ENCODE measurements at places on chromosomes 1 and 21.

DNA sequence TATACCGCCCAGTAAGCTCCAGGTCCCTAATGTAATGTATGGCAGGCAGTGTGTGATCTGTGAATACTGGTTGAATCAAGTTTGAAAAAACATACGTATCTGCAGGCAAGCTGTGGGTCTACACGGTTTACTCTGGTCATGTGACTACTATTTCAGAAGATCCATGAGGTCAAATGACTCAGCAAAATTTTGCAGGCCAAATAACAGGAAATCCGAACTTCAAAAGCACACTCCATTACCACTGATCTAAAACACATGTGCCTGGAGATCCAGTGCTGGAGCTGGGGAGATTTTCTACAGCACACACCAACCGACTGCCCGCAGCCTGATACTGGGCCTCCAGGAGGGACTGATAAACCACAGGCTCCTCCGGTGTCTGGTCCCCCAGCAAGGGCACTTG, 64.5 kb upstream of the SLC44A3 start:
- DNase-seq = no peak

DNA sequence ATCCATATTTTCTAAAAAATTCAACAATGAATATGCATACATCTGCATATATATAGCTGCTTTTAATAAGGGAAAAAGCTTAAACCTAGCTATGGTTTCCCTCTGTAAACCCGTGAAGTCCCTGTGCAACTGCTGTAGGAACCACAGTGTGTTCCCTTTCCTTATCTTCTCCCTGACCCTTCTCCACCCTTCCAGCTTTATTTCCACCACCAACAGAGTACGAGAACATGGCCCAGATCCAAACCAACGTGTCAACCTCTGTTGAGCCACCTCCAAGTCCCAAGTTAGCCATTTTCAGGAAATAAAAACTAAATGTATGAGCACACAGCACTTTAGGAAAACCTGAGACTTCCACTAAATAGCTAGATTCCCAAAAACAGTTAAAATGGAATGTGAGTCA, 20.3 kb downstream of the SUSD4 start:
- no peak for DNase-seq

DNA sequence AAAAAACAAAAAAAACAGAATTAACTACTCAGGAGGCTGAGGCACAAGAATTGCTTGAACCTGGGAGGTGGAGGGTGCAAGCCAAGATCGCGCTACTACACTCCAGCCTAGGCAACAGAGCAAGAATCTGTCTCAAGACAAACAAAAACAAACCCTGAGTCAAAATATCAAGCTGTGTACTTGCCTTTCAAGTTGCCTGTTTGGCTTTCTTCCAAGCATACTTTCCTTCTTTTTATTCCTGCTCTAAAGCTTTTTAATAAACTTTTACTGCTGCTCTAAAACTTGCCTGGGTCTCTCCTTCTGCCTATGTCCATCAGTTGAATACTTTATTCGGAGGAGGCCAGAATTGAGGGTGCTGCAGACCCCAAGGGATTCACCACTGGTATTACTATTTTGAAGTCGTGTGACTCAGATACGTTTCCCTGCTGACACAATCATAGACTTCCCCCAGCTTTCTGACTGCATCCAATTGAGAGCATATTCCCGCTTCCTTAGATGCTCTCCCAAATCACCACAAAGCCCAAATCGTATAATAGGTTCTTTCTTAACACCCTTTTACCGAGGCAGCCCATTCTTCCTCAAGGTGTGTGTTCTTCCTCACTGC, 3.5 kb upstream of the ACBD6 start:
- no peak for DNase-seq

DNA sequence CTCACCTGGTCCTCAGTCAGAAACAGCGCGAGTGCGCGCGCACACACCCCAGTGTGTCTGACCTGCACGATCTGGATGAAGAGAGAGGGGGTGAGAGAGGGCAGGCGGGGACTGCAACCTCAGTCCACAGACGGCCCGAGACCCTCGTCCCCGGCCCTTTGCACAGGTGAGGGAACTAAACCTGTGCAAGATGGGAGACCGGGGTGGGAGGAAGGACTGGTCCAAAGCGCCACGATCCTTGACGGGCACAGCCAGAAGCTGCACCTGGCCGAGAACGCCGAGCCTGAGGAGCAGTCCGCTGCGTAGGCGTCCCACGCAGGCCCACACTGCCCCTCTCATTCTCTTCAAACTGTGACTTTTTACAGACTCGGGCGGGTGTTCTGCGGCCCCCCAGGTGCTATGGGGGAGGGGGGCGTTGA, 519 bp upstream of the IQCC start:
- DNase-seq = no peak

- no peak for DNase-seq
Observed at GRCh38 chr1:12592496-12592895, 25.5 kb downstream of the DHRS3 start.

DNA sequence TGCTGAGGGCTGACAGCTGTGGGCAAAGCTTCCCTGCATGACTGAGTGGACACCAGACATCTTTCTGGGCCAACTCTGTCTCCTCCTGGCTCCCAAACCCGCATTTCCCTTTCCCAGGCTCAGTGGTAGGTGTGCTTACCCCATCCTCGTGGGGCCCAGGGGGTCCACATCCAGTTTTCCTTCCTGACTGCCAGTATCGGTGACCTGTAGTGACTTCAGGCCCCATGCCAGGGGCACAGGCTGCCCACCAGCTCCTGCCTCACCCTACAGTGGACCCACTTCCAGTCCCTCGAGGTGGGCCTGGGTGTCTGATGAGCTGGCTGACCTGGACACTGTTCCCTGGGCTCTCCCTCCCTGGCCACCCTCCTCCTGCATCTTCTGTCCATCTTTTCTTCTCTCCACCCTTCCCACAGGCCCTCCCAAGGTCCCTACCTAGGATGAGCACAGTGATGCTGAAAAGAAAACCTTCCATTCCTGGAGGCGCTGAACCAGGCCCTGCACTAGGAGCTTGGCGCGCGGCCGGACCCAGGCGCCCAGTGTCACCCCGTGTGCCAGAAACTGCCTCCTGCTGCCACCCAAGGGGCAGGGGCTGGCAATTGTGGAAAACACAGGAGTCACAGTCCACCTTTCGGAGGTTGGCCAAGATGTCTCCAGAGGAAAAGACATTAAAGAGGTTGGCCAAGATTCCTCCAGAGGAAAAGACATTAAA, 67.1 kb downstream of the RUNX3 start:
- no peak for DNase-seq

GRCh38 chr1:117757668-117758067, 151.8 kb downstream of the TENT5C start:
- DNase-seq = no peak

DNA sequence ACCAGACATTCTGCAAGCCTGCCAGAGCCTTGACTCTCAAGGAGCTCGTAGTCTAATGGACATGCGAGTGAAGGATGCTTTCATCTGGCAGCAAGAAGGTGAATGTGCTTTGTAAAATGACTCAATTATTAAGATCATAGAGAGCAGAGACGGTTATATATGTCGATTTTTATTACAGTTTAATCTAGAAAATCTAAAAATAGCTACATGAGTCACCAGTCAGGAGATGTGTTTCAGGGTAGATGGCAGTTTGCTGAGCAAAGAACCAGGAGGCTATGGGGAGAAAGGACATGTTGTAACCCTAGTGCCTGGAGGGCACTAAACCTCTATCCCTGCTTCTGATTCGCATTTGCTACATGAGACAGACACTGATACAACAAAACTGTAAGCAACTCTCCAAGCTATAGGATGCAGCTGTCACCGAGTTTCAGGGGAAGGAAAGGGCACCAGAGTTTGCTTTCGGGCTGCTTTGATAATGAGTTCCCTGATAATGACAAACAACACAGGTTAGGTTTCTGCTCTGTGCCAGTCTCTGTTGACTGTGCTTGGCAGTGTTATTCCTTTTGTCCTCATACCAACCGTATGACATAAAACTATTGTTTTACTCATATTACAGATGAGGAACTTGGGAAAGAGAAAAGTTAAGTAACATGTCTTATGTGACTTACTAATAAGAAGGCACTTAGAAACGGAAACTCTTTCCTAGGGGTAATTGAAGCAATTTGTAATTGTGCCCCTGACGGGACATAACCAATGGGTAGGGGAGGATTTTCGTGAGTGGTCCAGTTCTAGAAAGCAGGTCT, 43.2 kb downstream of the C1orf198 start:
- no peak for DNase-seq

DNA sequence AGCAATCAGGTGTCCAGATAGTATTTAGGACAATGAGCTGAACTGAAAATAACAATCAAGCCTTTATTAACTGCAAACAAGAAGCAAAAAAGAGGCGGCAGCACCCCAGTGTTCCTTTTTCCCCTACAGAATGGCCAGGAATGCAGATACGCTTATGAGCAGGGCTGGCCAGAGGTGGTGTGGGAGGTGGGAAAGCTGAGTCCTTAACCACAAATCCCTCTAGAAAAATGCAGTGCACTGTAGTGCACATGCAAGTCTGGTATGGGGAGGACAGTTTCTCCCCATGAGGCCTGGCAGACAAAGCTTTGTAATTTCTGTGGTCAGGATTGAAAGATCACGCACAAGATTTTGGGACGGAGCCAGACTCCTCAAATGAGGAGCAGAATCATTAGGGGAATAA, 10.7 kb upstream of the IFNAR1 start:
- DNase-seq = no peak

GRCh38 chr21:26199456-26199855, 28.9 kb upstream of the APP start:
- no peak for DNase-seq

DNA sequence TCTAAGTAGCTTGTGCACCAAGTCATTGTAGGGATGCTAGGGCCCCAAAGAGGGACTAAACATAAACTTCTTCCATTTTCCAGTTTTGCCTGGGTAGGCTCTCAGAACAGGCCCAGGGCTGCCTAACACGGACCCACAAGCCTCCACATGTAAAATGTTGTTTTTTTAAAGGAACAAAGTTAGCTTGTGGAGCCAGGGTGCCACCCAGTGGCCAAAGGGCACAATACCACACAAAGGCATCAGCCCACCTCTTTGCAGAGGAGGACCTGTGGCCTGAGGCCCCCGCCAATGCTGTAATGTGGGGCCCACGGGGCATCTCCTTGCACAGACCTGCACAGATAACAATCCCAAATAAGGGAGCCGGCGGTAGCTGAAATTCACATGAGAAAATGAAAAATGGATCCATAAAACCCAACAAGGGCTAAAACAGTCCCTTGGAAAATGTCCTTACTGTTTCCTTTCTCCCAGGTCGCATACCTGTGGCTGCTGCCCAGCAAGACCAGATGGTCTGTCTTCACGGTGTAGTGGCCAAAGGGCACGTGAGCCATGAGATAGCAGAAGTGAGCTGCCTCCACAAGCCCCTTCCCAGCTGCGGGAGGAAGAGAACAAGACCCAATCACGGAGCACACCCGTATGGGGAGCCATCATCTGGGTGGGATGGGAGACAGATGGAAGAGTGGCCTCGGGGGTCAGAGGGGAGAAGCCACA, 23.8 kb downstream of the SEC16B start:
- no peak for DNase-seq

DNA sequence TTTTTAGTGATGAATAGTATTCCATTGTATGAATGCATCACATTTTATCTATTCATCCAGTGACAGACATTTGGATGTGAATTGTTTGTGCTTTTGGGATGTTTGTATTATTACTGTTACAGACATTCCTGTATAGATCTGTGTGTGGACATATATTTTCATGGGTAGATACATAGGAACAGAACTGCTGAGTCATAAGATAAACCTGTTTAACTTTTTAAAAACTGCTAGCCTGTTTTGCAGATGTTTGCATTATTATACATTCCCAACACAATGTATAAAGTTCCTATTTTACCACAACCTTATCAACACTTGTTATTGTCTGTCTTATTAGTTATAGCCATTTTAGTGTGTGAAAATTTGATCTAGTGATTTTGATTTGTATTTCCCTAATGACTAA, 46.8 kb downstream of the TYW3 start:
- DNase-seq = no peak

GRCh38 chr1:160360227-160360695, 6.6 kb upstream of the NHLH1 start:
- no peak for DNase-seq

- DNase-seq = no peak
Observed at GRCh38 chr1:58227604-58228003, 318.9 kb downstream of the OMA1 start.

DNA sequence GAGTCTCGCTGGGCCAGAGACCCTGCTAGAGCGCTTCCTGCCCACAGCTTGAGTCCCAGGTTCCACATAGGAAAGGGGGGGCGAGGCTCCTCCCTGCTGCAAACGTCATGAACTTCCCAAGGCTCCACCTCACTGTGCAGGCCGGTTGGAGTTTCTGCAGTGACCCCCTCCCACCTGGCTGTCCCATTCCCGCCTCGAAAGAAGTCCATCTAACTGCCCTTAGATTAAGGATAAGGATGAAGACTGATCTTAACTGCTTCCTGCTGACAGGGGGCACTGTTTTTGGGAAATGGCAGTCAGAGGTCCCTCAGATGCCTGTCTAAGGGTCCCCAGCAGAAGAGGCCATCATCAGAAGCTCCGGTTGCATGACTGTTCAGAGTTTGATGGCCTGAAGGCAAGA, 62.7 kb downstream of the STUM start:
- no peak for DNase-seq

GRCh38 chr1:2411801-2412394, 466 bp downstream of the PEX10 start:
- no peak for DNase-seq

DNA sequence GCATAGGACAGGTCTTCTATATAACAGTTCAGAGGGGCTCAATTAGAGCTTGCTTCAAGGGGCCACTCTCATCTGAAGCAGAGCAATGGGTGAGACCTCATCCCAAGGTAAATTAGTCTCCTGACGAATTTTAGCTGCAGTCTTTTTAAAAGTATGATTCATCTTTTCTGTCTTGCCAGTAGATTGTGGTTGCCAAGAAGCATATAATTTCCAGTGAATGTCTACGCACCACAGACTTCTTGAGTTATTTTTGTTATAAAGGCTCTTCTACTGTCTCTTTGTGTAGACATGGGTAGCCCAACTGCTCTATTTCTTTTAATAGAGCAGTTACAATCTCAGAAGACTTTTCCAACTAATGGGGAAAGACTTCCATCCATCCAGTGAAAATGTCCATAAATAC, 108.9 kb upstream of the FMN2 start:
- no peak for DNase-seq

- no peak for DNase-seq
Observed at GRCh38 chr1:176241385-176242015, 34.4 kb upstream of the COP1 start.

DNA sequence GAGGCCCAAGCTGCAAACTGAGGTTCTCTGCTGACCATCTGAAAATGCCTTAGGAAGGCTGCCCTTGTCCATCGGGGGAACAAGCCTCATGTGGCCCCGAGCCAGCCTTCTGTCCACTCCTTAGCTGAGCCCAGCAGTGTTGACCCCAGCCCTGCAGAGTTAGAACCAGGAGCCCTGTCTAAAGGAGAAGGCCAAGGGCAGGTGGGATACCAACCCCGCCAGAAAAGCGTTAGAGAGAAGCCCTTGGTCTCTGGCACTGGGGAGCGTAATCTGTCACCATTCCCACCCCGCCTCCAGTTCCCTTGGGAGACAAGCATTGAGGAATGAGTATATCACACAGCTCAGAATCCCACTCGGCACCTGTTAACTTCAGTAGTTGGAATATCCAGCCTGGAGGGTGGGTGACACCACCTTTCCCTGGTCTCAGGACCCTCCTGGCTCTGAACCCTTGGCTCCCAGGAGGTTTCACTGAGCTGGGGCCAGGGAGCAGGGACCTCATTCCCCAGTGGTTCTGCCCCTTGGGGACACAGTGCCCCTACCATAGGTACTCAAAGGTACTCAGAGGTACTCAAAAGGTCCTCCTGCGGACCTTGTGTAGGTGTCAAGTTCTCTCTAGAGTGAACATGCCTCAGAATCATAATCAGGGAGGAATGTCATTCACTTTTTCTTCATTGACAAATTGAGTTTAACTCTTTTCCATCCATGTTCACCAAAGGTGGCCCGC, 16.4 kb downstream of the ETS2 start:
- DNase-seq = no peak

- DNase-seq = no peak
Observed at GRCh38 chr1:185311589-185312225, 5.3 kb downstream of the IVNS1ABP start.

Data from stimulated activated CD4-positive, alpha-beta T cell treated with anti-CD3 and anti-CD28 coated beads, Interleukin-15, amount 100 ng/mL, for 1 hour (primary cell).